ENCODE measurements at places on chromosomes 12 and 14.

- no peak for DNase-seq
Observed at GRCh38 chr12:56297400-56297799, 2.7 kb downstream of the CS start.

GRCh38 chr12:38138225-38139221 lies 178.1 kb upstream of the ALG10B start:
- DNase-seq = peak; percentile 59

GRCh38 chr14:65052832-65053231 lies 49.5 kb downstream of the MAX start:
- no peak for DNase-seq

GRCh38 chr12:47296828-47297227 lies 217.1 kb upstream of the AMIGO2 start:
- no peak for DNase-seq

DNA sequence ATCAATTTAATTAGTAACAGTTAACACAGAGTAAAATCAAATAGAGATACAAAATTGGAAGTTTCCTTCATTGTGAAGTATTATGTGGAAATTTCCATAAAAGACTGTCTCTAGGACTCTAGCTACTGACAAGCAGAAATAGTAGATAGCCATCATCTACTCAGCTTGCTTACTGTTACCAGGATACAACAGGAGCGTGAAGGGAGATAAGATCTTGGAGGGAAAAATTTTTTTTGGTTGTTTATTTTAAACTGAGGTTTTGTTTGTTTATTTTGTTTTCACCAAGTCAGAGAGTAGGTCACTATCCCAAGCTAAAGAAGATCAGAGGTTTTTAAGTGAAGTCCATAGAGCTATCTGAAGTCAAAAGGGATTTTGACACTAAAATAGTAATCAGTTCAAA lies 861.3 kb upstream of the MGAT4C start:
- no peak for DNase-seq

DNA sequence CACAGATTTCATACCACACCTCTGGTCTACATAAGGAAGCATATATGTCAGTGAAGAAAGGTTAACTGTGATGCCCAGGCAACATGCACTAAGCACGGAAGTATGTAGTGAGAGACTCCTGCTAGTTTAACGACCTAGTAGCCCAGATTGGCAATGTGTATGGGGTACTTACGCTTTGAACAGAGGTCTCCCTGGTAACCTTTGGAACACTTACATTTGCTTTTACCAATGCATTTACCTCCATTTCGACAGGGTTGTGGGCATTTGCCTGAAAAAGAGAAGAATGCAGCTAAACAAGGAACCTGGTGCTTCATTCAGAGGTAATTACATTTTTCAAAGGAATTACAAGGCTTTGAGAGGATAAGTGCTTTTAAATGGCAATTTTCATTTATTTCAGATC lies 65.2 kb downstream of the WIF1 start:
- no peak for DNase-seq
